ENCODE measurements at places on chromosomes 11 and 22. TPM values are rescaled to one million over a fixed set of nuclear protein-coding genes. Genes with fewer than 3 reads are reported as not detected.

The ASCC2 gene
- total RNA-seq = 63.2 TPM

The CASP5 gene
- total RNA-seq = not detected

- no peak for DNase-seq
Observed at GRCh38 chr22:37805810-37806277, 1.9 kb upstream of the GCAT start.

- DNase-seq = peak; percentile 88
Observed at GRCh38 chr11:47724041-47724729, 9.0 kb upstream of the AGBL2 start.

GRCh38 chr11:128392259-128392658, 195.1 kb downstream of the ETS1 start:
- no peak for DNase-seq

- peak; percentile 78 for DNase-seq
Observed at GRCh38 chr11:108697872-108698473, 33.1 kb downstream of the DDX10 start.

Data from MCF 10A (cell line).